ENCODE measurements at places on chromosomes 7 and 10. TPM values are rescaled to one million over a fixed set of nuclear protein-coding genes. Genes with fewer than 3 reads are reported as not detected.

GRCh38 chr10:8189458-8189857 is 135.0 kb downstream of the GATA3 start:
- no peak for DNase-seq

GRCh38 chr7:139762886-139763285 is 14.9 kb downstream of the HIPK2 start:
- peak; percentile 45 for DNase-seq

DNA sequence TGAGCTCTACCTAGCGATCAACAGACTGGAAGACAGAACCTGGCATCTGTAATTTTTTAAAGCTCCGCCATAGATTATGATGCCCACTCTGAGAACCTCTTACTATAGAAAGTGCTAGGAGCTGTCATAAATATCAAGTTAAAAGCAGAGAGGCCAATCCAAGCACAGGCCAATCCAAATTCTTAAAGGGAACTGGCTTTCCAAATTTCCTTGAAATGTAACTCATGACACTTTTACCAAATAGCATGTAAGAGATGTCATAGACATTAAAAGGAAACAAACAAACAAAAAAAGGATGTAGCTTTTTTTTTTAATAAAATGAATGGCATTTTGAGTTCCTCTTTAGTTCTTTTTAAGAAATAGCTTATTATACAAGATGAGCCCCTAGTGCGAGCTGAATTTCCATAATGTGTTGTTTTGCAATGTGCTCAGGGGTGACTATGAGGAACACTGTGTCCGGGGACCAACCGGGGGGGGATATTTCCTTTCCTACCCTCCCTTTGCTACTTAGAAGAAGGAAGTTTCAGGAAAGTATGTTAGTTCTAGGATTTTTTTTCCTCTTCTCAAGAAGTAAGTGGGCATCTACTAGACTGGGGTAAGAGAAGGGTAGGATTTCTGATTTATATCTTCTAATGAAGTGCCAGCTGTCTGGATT is 23.7 kb upstream of the MRC1 start:
- no peak for DNase-seq

DNA sequence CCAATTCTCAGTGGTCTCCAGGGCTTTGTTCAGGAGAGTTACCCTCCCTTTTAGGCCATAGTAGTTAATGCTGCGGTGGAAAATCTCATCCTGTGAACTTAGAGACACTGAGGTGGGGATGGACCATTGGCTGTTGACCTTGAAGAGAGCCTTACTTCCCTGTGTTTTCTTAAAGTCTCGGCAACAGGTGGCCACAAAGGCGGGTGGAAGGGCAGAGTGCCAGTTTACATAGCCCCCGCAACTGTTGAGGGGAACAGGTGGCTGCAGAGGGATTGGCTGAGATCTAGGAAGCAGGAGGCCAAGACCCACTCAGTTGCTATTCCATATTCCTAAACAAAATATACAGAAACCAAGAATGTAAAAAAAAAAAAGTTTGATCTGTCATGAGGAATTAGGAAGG is 160.6 kb downstream of the ST7 start:
- DNase-seq, result no peak

GRCh38 chr7:149310113-149310836 is 48.3 kb downstream of the ZNF783 start:
- no peak for DNase-seq

DNA sequence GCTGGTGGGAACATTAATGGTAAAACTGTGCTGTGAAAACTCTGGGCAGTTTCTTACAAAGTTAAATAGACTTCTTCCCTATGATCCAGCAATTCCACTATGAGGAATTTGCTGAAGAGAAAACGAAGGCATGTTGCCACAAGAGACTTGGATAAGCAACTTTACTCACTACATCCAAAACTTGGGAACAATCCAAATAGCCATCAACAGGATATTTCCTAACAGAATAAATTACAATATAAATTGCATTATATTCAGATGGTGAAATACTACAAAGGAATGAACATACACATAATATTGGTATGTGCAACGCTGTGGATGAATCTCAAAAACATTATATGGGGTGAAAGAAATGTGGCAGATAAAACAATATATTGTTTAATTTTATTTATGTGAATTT is 21.4 kb upstream of the MKI67 start:
- no peak for DNase-seq

DNA sequence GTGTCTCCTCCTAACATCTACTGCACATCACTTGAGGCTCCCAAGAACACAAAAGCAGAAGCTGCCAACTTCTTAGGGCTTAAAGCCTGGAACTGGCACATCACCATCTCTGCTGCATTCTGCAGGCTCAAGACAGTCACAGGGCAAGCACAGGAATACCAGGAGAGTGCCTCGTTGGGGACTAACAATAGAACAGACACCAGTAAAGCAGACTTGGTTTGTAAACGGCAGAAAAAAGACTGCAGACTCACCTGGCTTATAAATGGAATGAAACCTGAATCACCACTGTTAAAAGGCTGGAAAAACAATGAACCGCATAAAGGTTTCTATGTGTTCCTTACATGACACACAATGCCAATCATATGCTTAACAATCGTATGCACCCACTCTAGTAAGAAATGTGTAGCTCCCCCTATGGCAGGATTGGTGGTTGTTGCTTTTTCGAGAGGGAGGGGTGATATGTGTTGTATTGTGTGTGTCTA is 12.8 kb downstream of the RHEB start:
- DNase-seq, result no peak

Gene PRSS37
- not detected for total RNA-seq

Gene STAMBPL1
- total RNA-seq, result 40.8 TPM

Data from stomach (tissue), 19 donors.